Dermis blood vessel endothelial cell (primary cell): ENCODE measurements at places on chromosomes 2 and 18. TPM values are rescaled to one million over a fixed set of nuclear protein-coding genes. Genes with fewer than 3 reads are reported as not detected.

ZSWIM2 gene
- total RNA-seq = not detected in 2 replicates

ACTR2 gene
- 107 and 193 TPM in 2 replicates for total RNA-seq

TEKT4 gene
- not detected in 2 replicates for total RNA-seq

ACKR3 gene
- 14.0 and 16.8 TPM in 2 replicates for total RNA-seq

PXDN gene
- total RNA-seq = 563 and 762 TPM in 2 replicates

SNORC gene
- total RNA-seq = 0.34 and 0.84 TPM in 2 replicates

SF3B6 gene
- total RNA-seq = 113 and 165 TPM in 2 replicates

SCN7A gene
- total RNA-seq = under 0.01 TPM in 1 of 2 replicates, not detected in the other

MC2R gene
- total RNA-seq = not detected in 2 replicates

INPP5D gene
- total RNA-seq = 45.3 and 45.7 TPM in 2 replicates

ASB18 gene
- under 0.01 TPM in 1 of 2 replicates, not detected in the other for total RNA-seq

CPLX4 gene
- total RNA-seq = not detected in 2 replicates

- DNase-seq = no peak
These were observed 293.8 kb upstream of the SLC14A2 start for GRCh38 chr18:45321520-45321919.

GRCh38 chr2:178246696-178247095, 52.4 kb downstream of the OSBPL6 start:
- DNase-seq = no peak

- DNase-seq = no peak
These were observed 231.1 kb upstream of the ZNF804A start for GRCh38 chr2:184367211-184367610.

DNA sequence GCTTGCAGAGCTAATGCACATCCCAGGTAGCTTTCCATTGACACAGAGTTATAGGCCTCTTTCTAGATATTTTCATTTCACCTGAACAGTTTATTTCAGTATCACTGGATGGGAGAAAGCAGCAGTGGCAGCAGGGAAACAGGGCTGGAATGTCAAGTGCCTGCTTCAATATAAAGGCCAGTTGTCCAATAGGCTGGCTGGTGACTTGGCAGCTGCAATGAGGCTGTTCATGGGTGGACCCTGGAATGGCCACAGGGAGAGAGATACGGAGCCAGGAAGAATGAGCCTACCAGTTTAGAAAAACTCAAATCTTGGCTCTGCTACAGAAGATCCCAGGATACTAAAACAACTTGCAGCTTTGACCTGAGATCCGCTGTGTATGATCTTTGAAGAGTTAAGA, 185.0 kb downstream of the BCL11A start:
- DNase-seq = no peak

- no peak for DNase-seq
These were observed 75.8 kb downstream of the SUCLG1 start for GRCh38 chr2:84383271-84383670.

DNA sequence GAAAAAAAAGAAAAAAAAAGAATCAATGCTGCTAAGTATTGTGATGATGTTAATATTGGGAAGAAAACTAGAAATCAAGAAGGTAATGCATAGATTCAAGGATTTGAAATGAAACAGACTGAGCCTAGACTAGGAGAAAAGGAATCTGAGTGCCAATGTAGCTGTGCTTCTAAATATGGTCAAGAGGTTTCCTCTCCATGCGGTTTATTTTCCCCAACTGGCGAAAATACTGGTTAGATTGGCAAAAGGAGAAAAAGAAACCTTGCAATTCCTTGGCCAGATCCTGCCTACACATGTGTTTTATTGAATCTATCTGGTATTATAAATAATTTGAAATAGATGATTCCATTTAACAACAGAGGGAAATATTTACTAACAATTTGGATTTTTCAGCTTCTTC, 5.7 kb downstream of the SCN3A start:
- no peak for DNase-seq

DNA sequence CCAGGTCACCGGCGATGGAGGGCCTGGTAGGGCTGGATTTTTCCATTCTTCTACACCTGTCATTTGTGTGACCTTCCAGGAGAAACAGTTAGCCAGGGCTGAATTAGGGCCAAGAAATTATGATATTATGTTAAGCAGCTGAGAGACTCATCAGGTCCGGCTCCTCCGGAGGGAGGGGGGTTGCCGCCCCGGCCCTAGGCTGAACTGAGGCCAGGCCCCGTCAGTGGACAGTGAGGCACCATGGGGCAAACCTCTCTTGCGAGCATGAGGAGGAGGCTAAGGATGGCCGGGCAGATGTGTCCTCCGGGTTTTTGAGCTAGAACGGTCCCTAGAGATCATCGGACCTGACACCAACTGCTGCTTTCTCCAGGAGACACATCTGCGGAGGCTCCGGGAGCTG, 150.1 kb downstream of the SOX11 start:
- DNase-seq = no peak

GRCh38 chr2:217943446-217944321, 59.1 kb downstream of the TNS1 start:
- DNase-seq = peak; percentile 65

- no peak for DNase-seq
These were observed 1079.8 kb upstream of the ZEB2 start for GRCh38 chr2:145599756-145600155.

DNA sequence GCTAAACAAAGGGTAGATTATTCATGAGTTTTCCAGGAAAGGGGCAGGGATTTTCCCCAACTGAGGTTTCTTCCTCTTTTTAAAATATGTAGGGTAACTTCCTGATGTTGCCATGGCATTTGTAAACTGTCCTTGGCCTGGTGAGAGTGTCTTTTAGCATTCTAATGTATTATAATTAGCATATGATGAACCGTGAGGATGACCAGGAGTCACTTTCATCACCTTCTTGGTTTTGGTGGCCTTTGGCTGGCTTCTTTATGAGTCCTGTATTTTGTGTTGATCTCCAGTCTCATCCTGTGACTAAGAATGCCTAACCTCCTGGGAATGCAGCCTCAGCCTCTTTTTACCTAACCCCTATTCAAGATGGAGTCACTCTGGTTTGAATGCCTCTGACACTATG, 391.0 kb upstream of the LINC00305 start:
- DNase-seq = no peak

DNA sequence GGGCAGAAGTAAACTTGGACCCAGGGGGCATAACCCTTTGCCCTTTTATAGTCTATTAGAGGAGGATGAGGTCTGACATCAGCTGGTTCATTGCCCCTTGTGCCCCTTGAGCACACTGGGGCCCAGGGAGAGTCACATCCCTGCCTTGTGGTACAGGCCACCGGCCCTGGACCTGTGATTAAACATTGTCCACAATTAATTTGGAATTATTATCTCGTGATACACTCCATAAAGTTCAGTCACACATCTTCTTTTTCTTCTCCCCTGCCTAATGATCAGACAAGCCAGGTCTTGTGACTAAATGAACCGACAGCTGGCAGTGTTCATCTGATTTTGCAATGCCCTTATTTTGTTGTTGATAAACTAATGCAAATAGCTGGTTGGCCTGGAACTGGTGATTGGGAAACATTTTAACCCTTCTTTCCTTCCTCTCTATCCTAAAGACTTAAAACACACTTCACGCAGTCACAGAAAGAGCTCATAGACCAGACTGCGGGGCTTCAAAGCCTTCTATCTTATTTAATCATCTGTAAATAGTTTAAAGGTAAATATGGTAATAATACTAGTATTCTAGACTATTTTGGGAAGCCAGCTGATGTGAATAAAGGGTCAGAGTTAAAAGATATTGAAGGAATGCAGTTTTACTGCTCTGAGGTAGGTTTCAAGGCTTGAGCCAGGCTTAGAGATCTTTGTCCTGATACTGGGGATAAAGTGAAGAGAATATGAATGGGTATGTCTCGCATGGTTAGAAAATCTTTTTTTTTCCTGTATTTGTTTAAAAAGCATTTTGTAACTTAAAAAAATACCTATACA, 13.4 kb downstream of the IL1R1 start:
- DNase-seq = no peak

DNA sequence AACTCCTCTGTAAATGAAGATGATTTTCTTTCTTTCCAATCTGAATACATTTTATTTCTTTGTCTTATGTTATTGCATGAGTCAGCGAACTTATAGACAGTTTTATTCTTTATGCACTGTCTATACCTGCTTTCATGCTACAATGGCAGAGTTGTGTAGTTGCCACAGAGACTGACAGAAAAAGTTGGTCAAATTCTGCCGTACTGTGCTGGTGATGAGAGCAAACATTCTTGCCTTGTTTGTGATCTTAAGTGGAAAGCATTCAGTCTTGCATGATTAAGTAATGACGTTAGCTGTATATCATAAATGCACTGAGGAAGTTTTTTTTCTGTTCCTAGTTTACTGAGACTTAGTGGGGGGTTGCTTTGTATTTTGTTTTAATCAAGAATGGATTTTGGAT, 32.9 kb downstream of the ZC3H15 start:
- no peak for DNase-seq

DNA sequence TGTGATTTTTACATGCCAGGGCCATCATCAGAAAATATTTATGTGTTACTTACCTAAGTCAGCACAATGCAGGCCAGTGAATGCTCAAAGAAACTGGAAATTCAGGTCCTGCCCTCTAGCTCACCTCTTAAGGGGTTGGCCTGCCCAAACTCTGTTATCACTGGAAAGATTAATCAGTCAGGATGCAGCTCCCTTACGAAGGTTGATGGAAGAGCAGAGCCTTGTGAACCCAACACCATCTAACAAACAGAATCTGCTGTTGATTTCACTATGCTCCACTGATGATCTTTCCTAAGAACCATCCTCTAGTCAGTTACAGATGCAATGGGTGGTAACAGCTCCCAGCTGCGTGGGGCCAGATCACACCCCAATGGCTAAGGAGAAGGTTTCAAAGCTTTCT, 38.2 kb downstream of the SOX11 start:
- DNase-seq = no peak

DNA sequence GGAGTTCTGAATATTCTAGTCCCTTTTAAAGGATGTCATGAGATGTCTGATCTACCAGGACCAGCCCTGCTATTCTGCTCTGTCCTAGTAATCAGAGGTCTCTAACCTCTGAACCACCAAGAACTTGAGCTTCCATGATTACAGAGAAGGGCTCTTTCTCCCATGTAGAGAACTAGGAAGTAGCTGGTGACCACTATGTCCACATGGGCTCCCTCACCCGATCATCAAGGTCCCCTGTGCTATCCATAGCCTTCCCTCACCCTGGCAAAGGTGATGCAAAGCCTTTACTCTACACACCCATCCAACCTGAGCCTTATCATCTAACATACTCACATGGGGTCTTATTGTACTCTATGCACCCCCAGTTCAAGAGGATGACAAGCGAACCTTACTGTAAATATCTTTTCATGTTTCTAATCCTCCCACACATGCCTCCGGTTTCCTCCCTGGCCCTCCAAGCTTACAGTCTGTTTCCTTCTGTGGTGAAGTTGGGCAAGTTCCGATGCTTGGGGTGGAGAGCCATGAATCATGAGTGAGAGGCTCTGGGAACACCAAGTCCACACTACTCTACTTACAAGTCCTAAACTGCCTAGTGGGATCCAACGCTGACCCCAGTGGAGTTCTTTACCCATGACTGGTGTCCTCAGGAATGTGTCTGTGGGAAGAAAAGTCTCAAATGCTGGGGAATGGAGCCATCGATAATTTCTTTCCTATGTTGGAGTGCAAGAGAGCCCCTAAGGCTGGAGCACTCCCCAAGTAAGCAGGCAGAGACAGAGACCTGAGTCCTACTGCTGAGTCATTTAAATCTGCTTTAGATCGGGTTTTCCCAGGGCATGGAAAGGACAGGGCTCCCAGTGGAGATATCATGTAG, 73.3 kb upstream of the KLF7 start:
- DNase-seq = peak; percentile 90

GRCh38 chr2:240513549-240514287, 44.1 kb downstream of the ANKMY1 start:
- DNase-seq = peak; percentile 87

- DNase-seq = no peak
These were observed 73.2 kb upstream of the NETO1 start for GRCh38 chr18:72940986-72941385.

GRCh38 chr2:37885329-37885993, 39.6 kb upstream of the RMDN2 start:
- DNase-seq = no peak

DNA sequence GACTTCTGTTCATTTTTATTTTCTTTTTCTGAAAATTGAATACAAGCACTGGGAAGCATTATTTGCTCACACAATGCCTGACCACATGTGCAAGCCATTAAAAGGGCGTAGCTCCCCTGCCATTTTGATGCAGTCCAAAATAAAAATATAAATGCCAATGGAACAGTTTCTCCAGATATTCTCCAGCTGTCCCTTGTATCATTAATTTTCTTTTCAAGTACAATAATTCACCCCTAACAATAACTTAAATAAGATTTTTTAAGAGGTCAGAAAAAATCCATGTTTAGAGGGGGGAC, 168.0 kb downstream of the TMEFF2 start:
- DNase-seq = no peak

DNA sequence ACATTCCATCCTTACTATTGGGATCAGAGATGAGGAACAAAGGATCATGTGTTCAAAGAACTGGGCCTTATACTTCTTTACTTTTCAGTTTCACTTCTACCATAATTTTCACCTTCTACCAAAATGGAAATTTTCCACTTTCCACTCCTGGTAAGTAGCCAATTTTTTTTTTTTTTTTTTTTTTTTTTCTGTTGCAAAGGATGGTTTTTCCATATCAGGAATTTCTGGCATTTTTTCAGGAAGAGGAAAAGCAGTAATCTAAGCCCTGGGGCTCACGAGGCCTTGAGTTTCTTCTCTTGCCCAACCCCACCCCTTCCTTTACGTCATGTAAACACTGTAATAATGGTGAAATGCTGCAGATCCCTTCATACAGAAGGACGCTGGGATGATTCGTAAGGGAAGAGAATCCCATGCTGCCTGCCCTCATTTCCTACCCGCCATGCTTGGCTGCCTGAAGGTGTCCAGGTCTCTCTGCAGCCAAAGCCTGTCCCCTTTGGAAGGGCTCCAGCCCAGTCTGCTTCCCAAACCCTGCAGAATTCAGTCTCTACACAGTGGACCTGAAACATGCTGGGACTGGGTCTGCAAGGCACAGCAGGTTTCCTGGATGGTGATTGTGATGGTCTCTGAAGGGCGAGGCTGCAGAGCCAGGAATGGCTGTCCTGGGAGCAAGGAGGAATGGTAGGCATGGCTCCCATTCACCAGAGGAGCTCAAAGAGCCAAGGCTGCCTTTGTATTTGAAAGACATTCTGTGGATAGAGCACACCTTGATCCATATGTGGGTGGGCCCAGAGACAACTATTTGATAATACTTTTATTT, 57.0 kb downstream of the EFR3B start:
- peak; percentile 94 for DNase-seq

- DNase-seq = peak; percentile 66
These were observed 80.7 kb upstream of the LDLRAD4 start for GRCh38 chr18:13137670-13138419.
